ENCODE measurements at places on chromosomes 1 and 21.

DNA sequence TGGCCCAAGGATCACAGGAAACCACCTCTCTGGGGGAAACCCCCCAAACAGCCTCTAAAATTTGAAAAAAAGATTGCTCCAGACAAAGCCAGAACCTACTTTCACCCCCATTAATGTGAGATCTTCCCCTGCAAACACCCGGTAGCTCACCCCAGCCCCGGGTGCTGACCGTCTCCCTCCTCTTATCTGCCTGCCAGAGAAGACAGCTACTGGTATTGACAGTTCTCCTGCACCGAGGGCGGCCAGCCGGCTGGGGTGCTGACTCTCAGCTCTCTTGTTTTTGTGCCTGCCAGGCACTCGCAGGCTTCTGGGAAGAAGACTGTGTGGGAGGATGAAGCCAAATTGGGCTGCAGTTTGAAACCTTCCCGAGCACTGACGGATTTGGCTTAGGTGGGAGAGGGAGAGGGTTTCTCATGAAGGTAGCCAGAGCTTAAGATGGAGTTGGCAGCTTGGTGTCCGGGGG lies 48.2 kb downstream of the RASSF5 start:
- DNase-seq = no peak

DNA sequence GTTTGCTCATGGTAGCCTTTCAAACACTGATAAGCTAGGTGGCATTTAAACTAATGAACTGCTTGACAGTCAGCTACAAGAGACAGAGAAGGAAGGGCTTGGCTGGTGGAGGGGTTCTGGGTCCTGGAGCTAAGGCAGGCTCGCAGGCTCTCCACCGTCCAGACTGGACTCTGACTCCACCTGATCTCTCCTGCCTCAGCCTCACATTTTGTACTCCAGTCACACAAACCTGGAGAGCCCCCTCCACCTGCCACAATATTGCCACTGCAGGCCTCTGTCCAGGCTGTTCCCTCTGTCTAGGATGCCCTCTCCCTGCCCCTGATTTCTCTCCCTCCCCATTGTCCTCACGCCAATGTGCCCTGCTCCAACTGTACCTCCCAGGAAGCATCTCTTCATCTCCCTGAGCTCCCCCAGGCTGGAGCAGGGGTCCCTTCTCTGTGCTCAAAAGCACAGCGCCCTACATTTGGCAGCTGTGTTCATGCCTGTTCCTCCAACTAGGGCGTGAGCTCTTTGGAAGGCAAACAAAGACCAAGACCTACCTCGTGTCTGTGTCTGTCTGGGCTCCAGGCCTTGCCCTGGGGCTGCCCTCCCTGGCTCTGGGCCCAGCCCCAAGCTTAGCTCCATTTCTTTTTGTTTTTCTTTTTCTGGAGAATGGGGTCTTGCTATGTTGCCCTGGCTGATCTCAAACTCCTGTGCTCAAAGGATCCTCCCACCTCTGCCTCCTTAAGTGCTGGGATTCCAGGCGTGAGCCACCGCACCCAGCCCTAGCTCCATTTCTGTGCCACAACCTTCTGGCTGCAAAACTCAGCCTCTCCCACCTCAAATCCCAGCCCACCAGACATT lies 2.9 kb downstream of the TIE1 start:
- DNase-seq = no peak

DNA sequence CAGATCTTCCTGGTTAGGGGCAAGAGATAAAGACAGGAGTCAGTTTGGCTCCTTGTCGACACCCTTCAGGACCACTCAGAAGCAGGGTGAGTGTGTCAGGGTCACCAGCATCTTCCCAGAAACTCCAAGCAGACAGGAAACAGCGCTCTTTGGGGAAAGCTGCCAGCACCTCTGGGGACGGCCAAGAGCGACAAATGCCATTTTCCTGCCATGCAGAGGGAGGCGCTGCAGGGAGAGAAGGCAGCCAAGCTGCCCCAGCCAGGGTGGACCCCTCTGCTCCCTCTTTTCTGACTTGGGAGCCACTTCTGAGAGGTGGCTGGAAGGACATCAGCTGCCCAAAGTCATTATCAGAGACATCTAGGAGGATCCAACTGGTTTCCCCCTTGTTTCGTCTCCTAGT lies 29.0 kb downstream of the SIM2 start:
- no peak for DNase-seq

GRCh38 chr1:72034827-72035226 lies 247.5 kb downstream of the NEGR1 start:
- no peak for DNase-seq

DNA sequence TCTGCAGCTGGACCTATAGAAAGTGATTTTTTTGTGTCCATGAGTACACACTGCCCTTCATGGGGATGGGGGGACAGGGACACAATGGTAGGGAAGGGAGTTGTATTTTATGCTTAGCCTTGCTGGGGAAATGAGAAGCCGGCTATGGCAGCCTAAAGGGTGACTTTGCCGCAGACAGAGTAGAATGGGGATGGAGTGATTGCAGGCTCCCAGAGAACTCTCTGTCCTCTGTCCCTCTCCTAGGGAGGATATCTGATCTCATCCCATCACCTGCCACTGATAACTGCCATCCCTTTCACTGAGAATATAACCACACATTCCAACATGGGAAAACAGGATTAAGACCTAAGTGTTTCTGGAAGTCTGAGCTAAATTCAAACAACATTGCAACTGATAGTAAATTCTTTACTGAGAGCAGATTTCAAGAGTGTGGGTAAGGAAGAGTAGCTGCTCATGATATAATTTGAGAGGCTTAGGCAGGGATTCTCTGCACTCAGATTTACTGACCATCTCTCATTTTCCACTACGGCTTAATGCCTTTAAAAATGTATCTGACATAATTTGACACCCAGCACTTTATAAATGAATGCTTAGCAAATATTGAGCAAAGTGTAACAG lies 13.9 kb downstream of the SH2D1B start:
- DNase-seq = no peak

Data from EL (cell line).